CD8-positive, alpha-beta memory T cell (primary cell): ENCODE measurements at places on chromosomes 1 and 21.

DNA sequence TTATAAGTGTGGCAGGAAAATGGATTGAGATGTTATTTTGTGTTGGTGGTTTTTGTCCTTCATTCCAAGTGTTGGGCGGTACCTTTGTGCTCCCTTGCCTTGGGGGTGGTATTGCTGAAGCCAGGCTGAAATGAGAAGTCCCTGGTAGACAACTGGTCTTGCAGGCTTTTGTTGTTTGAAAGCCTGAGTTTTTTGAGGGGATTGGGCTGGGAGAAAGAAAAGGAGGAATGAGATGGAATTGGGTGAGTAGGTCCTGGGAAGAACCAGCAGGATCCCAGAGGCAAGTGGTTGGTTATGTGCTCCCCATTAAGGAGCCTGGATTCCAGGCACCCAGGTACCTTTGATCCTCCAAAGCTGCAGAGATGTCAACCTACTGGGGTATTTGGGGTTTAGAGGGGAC lies 93.7 kb upstream of the SLC2A1 start:
- DNase-seq: no peak

DNA sequence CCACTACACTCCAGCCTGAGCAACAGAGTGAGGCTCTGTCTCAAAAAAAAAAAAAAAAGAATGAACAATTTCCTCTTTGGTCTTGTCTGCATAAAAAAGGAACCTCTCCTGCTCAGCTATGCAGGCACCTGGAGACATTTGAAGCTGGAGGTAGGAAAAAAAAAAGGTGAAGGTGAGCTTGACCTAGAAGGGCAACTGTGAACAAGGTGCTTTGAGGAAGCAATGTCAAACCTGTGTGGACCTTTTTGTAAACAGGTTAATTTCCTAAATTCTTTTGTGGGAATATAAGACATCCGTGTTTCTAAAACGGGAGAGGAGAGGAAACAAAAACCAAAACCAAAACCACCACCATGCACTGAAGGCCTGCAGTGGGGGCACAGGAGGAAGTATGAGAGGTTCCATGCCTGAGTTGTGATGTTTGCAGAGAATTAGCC lies 77.5 kb downstream of the SLC45A1 start:
- DNase-seq: no peak

GRCh38 chr21:42145569-42146272 lies 73.2 kb upstream of the ABCG1 start:
- DNase-seq: peak; percentile 37

DNA sequence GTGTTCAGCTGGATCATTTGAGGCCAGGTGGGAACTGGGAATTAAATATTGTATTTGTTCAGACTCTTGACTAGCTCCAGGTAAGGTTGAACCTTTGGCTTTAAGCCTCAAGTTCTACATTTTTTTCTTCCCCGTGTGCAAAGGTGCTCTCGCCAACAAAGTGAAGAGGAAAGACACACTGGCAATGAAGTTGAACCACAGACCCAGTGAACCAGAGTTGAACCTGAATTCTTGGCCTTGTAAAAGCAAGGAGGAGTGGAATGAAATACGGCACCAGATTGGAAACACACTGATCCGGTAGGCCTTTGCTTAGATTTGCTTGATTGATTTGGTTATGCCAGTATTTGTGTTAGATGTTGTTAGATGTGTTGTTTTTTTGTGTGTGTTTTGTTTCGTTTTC lies 25.5 kb upstream of the RCC1 start:
- DNase-seq: no peak

GRCh38 chr1:39046613-39047210 lies 20.6 kb downstream of the NDUFS5 start:
- no peak for DNase-seq

DNA sequence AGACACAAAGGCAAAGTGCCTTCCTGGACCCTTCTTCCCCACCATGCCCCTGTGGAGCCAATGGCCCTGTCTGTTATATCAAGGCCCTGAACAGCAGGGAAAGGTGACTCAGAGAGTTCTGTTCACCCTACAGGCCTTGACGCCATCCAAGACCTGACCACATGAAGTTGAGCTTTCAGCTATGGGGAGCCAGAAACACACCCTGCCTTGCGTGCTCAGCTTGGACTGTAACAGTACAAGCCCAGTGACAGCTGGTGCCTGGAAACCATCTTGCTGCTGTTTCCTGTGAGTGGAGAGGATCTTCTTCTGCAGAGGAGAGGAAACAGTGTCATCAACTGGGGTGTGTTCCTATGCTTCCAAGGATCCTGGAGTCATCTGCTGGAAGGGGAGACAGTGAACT lies 165.0 kb upstream of the IRF2BP2 start:
- DNase-seq: no peak

- DNase-seq: no peak
Observed at GRCh38 chr1:235838021-235838420, 28.7 kb downstream of the LYST start.

GRCh38 chr1:179814546-179814838 lies 63.1 kb downstream of the TOR1AIP2 start:
- DNase-seq: no peak

DNA sequence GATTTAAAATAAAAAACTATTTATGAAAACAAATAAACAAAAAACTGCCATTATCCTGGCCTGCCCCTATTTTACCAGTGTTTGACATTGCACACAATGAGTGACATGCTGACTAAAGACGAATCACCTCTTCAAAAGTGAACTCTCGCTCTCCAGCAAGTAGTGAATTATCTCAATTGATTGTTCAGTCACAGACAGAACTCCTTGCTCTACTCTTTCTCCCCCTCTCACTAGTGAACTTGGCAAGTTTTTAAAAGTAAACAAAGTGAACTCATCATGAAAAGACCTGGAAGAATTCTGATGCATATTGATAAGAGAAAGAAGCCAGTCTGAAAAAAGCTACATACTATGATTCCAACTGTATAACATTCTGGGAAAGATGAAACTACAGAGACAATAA lies 4.7 kb upstream of the C1orf52 start:
- no peak for DNase-seq

- no peak for DNase-seq
Observed at GRCh38 chr1:109804660-109805059, 40.9 kb upstream of the EPS8L3 start.

- DNase-seq: no peak
Observed at GRCh38 chr1:160438317-160438918, 38.1 kb downstream of the VANGL2 start.

- DNase-seq: peak; percentile 50
Observed at GRCh38 chr1:28208818-28209441, 23.9 kb downstream of the DNAJC8 start.

GRCh38 chr21:14762327-14762726 lies 216.2 kb upstream of the SAMSN1 start:
- DNase-seq: no peak

- no peak for DNase-seq
Observed at GRCh38 chr1:93108335-93108734, 29.3 kb downstream of the MTF2 start.

- no peak for DNase-seq
Observed at GRCh38 chr1:169974067-169974466, 80.4 kb upstream of the SCYL3 start.

GRCh38 chr1:26403656-26404055 lies 7.0 kb upstream of the LIN28A start:
- DNase-seq: no peak

DNA sequence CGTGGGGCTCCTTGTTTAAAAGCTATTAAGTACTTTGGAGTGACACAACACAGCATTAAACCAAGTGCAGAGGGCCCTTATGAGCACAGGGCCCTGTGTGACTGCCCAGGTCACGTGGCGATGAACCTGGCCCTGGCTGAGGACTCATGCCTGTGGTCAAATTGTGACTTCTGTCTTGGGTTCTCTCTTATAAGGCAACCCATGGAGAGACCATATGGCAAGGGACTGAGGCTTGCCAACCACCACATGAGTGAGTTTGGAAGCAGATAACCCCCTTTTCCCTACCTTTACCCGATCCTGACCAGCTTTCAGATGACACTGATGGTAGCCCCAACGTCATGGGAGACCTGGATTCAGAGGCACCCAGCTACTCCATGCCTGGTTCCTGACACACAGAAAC lies 140.5 kb downstream of the ZBTB18 start:
- no peak for DNase-seq

- DNase-seq: no peak
Observed at GRCh38 chr1:2073382-2074230, 23.4 kb downstream of the PRKCZ start.

- no peak for DNase-seq
Observed at GRCh38 chr1:33948291-33948690, 84.4 kb downstream of the HMGB4 start.

DNA sequence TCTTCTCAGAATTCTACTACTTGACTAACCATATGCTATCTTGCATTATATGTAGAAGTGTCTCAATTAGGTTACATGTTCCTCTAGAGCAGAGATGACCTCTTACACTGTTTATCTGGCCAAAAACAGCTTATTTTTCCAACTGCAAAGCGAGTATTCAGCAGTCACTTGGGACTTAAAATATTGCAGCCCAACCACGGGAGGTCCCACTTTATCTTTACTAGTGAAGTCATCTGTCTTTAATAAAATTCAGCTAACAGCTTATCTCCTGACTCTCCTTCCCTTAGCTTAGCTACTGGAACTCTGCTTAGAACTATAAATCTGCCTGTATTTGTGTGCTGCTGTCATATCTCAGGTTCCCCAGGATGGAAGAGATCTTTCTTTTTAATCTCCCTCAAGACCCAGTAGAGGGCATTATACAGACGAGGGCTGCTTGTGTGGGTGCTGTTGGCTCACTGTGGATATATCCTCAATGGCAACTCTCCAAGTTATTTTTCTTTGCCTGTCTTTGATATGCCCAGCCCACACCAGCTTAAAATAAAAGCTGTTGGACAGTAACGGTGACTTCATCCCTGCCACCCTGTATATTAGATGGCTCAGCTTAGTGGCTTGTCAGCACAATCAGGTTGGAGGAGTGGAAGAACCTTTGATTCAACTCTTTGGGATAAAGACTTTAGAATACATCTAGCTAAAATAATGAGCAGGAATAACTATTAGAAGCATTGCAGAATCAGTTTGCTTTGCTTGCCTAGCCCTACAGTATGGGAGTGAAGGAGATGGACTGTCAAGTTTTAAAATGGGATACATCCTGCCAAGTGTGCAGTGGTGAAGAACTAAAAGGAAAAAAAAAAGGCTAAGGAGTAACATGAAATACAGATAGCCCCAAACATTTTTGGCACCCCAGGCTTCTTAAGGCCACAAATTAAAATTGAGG lies 9.6 kb downstream of the ENSA start:
- no peak for DNase-seq

GRCh38 chr1:27431601-27431940 lies 39.1 kb downstream of the GPR3 start:
- DNase-seq: no peak

- no peak for DNase-seq
Observed at GRCh38 chr1:159429074-159429861, 2.7 kb upstream of the OR10J4 start.

DNA sequence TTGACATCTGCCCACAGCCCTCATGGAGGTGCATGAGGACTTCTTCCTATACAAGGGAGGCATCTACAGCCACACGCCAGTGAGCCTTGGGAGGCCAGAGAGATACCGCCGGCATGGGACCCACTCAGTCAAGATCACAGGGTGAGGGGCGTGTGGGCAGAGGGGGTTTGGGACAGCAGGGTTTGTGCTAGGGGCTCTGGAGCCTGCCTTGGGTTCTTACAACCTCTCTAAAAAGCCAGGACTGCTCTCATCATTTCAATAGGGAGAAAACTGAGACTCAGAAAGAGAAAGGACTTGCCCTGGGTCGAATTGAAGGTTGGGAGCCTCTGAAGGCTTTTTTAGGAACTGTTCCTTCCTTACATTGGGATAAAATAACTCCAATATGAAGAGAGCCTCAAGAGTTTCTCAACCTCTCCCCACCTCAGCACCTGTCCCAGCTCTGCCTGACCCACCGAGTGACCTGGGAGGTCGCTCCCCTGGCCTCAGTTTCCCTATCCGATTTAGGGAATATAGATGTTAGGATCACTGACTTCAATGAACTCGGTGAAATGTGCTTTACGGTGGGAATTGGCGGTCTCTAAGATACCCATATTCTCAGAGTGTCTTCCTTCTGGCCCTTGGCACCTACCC lies 9.5 kb downstream of the TINAGL1 start:
- DNase-seq: no peak

- no peak for DNase-seq
Observed at GRCh38 chr1:243738020-243738419, 112.0 kb downstream of the AKT3 start.

GRCh38 chr1:25711555-25712298 lies 88.3 kb upstream of the SELENON start:
- peak; percentile 42 for DNase-seq

DNA sequence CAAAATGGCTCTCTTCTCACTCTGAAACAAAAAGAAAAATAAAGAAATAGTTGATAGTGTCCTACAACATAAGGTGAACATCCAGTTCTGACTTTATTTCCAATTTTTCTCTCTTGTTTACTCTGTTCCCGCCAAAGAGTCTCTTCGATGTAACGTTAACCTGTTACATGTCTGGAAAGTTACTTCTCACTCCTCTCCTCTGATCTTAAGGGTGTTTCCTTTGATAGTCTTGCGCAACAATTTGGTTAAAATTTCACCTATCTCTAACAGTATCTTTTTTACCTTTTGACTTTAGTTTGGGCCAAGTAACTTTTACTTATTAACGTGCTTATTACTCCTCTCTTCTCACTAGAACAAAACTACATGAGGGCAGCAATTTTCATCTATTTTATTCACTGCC lies 1450.2 kb downstream of the BRINP3 start:
- no peak for DNase-seq

DNA sequence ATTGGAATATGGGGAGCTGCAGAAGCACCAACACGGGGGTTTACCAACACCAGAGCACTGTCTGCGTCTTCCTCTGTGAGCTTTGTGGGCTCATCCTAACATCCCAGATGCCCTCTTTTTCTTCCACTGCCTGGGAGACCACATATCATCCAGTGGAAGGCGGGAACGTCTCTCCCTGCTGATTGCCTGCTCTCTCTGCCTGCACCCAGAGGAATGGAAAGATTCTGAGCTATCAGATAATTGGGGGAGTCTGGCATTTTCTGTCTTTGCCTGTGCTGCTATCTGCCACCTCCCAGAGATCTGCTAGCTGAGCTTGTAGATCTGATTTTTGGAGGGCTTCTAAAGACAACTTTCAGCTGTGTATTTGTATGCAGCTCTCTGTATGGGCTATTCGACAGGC lies 166.2 kb upstream of the PLXNA2 start:
- no peak for DNase-seq

DNA sequence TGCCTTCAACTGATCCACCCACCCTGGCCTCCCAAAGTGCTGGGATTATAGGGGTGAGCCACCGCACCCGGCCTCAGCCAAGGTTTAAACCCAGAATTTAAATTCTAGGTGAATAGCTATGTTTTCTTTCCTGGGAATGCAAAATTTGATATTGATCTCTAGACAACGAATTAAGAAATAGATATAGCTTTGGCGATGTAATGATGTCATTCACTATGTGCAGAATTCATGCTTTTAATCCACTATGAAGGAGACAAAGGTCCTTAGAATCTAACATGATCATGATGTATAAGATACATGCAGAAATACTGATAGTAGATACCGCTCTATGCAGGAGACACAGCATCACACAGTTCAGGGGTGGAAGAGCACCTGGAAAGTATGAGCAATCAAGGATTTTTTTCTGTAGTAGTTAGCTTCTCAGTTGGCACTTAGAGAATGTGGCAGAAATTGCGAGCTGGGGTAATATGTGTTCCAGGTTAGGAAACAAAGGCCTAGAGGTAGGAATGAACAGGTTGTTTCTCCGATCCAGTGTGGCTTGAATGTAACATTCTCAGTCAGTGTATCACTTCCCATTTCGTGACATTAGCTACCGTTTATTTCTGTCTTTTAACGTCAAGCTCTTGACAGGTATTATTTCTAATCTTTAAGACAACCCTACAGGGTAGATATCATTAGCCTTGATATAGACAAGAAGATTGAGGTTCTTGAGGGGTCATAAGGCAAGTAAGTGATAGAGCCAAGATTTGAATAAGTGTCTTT lies 3.0 kb upstream of the CEP350 start:
- DNase-seq: no peak

GRCh38 chr1:232179896-232180778 lies 449.8 kb downstream of the SIPA1L2 start:
- DNase-seq: no peak
